ENCODE measurements at places on chromosomes 11 and 22.

DNA sequence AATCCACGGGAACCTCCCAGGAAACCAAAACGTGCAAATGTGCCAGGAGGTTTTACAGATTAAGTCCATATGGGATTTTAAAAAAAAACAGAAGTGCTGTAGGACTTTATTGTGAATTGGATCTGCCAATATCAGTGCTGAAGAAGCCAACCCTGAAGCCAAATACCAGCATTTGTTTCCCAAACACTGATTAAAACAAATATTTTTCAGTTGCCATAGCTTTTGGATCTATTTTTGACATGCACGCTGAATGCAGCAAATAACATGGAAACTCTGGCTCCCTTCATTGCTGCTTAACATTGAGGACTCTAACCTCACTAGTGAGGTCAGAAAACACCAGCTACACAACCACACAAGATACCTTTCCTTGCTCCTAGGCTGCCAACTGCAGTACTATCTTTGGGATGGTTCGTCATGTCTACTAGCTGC, 28.4 kb upstream of the SIK2 start:
- DNase-seq: no peak

GRCh38 chr11:122359081-122359571, 243.1 kb upstream of the BLID start:
- no peak for DNase-seq

GRCh38 chr11:86795949-86796348, 4.4 kb upstream of the PRSS23 start:
- DNase-seq: no peak

- no peak for DNase-seq
These were observed 340.7 kb downstream of the MIAT start for GRCh38 chr22:26998129-26998528.

DNA sequence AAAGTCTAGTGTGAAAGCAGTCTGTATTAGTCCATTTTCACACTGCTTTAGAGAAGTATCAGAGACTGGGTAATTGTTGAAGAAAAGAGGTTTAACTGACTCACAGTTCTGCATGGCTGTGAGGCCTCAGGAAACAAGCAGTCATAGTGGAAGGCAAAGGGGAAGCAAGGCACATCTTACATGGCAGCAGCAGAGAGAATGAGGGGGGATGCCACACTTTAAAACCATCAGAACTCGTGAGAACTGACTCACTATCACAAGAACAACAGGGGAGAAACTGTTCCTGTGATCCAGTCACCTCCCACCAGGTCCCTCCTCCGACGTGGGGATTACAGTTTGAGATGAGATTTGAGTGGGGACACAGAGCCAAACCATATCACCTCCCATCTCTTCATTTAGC, 13.8 kb upstream of the TUBA8 start:
- no peak for DNase-seq

GRCh38 chr11:74311352-74311926, at the start of gene P4HA3:
P4HA3 (minus strand) TSS chr11:74311640; CDS start chr11:74311611, 29 bp downstream.
- peak; percentile 24 for DNase-seq

DNA sequence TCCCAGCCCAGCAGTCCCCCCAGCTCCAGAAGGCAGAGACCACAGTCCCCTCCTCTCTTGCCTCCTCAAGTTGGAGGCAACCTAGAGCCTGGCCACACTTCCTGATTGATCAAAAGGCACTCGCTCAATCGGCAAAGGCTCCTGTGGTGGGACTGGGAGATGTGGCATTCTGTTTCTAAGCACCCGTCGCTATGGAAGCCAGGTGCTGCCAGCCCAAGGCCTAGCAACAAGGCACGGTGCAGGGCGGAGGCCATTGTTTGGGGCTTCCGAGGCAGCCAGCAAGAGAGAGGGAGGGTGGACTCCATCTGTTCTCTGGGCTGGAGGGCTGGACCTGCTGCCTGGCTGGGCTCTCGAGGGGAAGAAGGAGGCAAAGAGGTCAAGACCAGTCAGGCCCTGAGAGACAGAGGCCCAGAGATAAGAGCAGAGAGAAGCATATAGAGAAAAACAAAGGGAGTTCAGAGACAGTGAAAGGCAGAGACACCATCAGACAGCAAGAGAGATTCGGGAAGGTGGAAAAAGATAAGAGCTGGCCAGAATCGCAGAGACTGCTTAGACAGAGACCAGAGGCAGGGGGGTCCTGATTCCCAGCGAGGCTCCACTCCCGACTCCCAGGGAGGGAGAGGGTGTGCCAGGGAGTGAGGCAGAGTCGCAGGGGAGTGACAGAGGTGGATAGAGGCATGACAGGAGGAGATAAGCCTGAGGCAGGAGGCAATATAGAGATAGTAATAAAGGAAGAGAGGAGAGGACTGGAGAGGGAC, 21.2 kb downstream of the PDE2A start:
- DNase-seq: no peak

GRCh38 chr11:114148013-114148382, 88.5 kb downstream of the ZBTB16 start:
- no peak for DNase-seq

DNA sequence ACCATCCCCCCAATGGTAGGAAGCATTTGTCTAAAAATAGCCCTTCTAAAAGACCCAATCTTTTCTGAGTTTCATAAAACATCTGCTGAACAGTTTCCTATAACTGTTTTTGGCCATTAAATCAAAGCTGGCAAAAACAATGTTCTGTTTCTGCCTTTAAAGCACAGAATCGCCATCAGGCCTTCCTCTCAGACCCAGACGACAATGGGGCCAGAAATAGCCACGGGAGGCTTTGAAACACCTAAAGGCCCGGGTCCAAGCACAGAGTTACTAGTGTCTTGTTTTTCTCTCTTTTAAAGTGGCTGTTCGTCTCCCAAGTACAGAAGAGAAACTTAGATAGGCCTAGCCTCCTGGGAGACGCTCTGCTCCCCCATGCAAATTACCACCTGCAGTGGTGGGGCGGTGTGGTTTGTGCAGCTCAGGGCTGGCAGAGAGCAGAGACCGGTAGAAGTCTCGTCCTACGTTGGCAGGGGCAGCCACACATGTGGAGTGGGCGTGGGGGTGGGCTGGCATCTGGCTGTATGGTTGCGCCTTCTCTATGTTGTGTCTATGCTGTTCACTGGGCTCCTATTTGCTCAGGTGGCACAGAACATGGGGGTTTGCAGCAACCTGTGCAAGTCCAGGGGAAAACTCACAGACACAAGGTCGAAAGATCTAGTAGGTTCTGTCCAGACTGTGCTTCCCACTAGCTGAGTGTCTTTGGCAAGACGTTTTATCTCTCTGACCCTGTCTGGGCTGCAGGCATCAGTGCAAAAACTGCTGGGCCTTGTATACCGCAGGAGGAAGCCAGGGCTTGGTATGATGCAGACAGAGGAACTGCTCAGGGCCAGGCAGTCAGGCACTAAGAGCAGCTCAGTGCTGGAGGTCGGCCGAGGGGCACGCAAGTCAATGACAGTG, 23.6 kb upstream of the ETS1 start:
- DNase-seq: peak; percentile 47

DNA sequence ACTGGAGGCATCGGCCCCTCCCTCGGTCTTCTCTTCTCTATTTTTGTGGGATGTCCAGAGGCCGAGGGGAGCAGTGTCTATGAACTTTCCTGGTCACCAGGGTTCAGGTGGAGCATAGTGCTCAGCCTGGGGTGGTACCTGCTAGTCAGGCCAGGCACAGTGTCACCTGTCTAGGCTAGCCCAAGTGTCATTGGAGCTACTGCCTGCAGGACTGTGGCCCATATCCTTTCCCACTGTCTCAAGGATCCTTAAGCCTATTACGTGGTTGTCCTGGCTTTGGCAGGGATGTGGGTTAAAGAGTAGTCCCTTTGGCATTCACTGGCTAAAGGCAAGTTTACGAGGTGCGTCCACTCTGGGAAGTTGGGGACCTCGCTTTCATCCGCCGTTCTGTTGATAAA, 9.3 kb downstream of the RBM14 start:
- DNase-seq: no peak

- DNase-seq: no peak
These were observed 67.1 kb upstream of the WNT7B start for GRCh38 chr22:46043816-46044620.

GRCh38 chr11:67351275-67352005, 1.9 kb downstream of the POLD4 start:
- DNase-seq: peak; percentile 61

- no peak for DNase-seq
These were observed 18.4 kb upstream of the SEC14L4 start for GRCh38 chr22:30523646-30524489.

DNA sequence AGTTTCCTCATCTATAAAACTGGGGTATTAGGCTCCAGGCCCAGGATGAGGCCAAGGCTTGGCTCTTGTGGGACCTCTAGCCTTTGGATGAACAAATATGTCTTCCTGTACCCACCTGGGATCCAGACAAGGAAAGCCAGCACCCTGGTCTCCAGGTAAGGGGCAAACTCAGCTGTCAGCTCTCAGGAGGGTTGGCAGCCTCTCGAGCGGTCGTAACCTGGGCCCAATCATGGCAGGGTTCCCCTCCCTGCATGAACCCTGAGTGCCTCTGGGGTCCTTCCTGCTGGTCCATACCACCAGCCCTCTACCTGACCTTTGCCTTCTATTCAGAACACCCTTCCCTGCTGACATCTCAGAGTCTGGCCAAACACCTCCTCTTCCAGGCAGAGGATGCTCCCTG, 19.6 kb downstream of the SLC22A12 start:
- no peak for DNase-seq

- DNase-seq: no peak
These were observed 76.9 kb upstream of the API5 start for GRCh38 chr11:43234881-43235280.

DNA sequence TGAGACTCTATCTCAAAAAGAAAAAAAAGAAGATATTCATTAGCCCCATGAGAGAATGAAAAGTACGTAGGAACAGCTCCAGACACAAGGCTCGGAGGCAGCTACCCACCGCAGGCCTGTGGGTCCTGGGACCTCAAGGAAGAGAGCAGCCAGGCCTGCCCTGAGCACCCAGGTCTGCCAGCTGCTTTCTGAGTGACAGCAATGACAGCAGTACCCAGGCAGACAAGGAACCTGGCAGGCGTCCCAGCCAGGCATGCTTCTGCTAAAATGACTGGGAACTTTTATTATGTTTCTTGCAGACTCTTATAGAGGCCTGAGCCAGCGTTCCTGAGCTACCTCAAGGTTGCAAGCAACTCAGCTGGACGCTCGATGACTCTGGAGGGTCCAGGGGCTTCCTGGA, 31.6 kb downstream of the CPT1A start:
- DNase-seq: no peak

DNA sequence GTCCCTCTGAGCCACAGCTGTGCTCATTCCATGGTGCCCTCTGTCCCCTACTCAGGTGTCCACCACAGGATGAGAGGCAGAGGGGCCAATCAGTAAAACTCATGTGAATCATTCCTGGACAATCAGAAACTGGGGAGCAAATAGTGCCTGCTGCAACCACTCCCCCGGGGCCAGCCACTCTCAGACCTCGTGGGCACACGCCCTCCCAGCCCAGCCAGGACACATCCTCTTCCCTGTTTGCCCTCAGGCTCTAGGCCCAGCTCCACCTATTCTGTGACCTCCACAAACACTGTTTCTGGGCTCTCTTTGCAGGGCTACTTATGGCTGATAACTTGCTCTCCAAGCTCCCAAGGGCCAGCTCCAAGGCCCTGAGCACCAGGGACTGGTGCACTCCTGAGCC, 14.0 kb upstream of the KCTD14 start:
- DNase-seq: no peak

GRCh38 chr22:39530692-39531331, 1.7 kb downstream of the RPS19BP1 start:
- no peak for DNase-seq

- DNase-seq: no peak
These were observed 635 bp downstream of the PRR5 start for GRCh38 chr22:44702479-44703198.

- no peak for DNase-seq
These were observed 3.9 kb upstream of the EMID1 start for GRCh38 chr22:29201782-29202181.

DNA sequence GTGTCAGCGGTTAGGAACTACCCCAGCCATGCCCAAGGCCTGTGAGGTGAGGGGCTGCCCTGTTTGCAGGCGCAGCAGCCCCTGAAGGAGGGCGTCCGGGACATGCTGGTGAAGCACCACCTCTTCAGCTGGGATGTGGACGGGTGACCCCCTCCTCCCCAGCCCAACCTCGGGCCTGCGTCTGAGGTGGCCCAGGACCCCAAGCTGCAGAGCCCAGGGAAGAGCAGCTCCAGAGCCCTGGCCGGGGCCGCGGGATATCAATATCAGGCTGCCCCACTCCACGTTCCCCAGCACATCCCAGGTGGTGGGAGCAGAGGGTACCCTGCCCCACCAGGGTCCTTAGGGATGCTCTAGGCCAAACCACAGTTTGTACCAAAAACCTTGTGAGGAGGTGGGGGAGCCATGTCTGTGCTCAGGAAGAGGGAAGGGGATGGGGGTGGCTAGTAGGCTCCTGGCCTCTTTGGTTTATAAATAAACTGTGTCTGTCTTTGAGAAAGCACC, 39.3 kb downstream of the SGSM3 start:
- no peak for DNase-seq

GRCh38 chr11:111586388-111586831, 15.8 kb upstream of the SIK2 start:
- DNase-seq: no peak

DNA sequence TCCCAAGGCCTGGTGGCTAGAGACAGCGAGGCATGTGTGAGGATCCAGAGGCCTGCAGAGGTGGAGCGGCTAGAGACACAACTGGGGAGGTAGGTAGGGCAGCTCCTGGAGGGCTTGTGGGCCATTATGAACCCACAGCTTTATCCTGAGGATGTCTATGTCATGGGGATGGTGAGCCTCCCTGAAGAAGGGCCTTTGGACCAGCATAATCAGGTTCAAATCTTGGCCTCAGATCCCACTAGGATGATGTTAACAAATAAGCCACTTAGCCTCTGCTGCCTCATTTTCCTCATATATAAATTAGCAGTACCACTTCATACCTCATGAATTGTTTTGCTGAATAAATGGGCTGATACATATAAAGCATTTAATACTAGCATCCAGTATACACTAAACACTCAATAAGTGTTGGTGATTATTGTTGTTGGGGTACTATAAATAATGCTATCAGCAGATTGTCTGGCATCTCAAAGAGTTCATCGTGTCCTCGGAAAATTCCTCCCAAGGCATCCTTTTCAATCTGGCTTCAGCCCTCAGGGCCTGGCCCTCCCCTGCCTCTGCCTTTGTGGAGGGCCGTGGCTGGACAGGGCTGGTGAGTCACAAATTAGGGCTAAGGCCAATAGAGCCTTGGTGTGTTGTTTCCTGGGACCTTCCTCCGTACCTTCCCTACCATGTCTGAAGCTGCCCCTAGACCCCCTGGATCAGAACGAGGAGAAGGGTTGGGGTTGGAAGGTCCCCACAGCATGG, 30.9 kb upstream of the LRRC32 start:
- no peak for DNase-seq

- DNase-seq: no peak
These were observed 48.2 kb downstream of the ADM start for GRCh38 chr11:10352921-10353550.

- DNase-seq: no peak
These were observed 808.0 kb upstream of the LUZP2 start for GRCh38 chr11:23688835-23689234.

All from stimulated activated CD4-positive, alpha-beta T cell treated with anti-CD3 and anti-CD28 coated beads, Interleukin-1b, Interleukin-23, amount 100 ng/mL, for 4 hours (primary cell).